Head of caudate nucleus (tissue), 42 donors: ENCODE measurements at places on chromosomes 7 and 10.

- no peak for DNase-seq
Observed at GRCh38 chr7:130452951-130453350, 12.1 kb upstream of the CEP41 start.

GRCh38 chr10:58976254-58976653 is 200.2 kb upstream of the PHYHIPL start:
- no peak for DNase-seq

- DNase-seq, result no peak
Observed at GRCh38 chr7:29262191-29262917, 67.8 kb downstream of the CHN2 start.

GRCh38 chr10:10677479-10677878 is 340.2 kb upstream of the CELF2 start:
- no peak for DNase-seq

DNA sequence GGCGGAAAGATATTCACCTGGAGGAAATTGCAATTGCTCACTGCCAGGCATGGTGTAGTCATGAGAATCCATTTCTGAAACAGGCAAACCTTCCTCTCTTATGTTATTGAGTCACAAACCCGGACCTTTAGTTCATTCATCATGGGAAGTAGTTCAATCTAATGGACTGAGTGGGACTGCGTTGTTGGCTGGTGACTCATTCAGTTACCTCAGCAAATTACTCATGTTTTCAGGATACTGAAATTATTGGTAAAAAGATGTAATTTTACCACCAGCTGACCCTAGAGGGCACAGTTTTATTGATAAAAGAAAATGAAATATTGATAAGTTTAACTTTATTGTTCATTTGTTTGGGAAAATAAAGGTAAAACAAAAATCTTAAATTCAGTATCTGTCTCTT is 1194.4 kb upstream of the SORCS1 start:
- peak; percentile 13 for DNase-seq

- no peak for DNase-seq
Observed at GRCh38 chr7:157120181-157120580, 18.5 kb upstream of the UBE3C start.

- DNase-seq, result peak; percentile 30
Observed at GRCh38 chr10:73076360-73077183, 20.1 kb downstream of the P4HA1 start.

GRCh38 chr7:66047426-66047825 is 28.2 kb upstream of the ASL start:
- DNase-seq, result no peak

GRCh38 chr7:105013816-105014692 is at the start of gene KMT2E:
Gene KMT2E, plus strand, starts transcription at chr7:105014205. Its CDS starts 26,748 bp downstream, at chr7:105040953.
- DNase-seq, result peak; percentile 86
